ENCODE measurements at places on chromosomes 7 and 10. TPM values are rescaled to one million over a fixed set of nuclear protein-coding genes. Genes with fewer than 3 reads are reported as not detected.

DNA sequence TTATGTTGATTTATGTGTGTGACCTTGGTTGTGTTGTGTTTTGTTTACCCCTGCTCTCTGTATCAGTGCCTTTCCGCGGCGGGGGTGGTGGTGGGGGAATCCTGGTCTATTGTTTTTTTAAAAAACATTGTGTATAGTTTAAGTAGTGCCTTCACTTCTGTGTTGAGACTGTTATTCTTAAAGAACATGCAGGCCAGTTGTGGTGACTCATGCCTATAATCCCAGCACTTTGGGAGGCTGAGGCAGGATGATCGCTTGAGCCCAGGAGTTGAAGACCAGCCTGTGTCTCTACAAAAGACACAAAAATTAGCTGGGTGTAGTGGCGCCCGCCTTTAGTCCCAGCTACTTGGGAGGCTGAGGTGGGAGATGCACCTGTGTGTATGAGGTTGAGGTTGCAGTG is 429.0 kb upstream of the LRGUK start:
- DNase-seq, result no peak

- DNase-seq, result no peak
These were observed 571.1 kb downstream of the IPMK start for GRCh38 chr10:57696641-57697040.

GRCh38 chr10:91444211-91445182 is 34.4 kb downstream of the HECTD2 start:
- no peak for DNase-seq

DNA sequence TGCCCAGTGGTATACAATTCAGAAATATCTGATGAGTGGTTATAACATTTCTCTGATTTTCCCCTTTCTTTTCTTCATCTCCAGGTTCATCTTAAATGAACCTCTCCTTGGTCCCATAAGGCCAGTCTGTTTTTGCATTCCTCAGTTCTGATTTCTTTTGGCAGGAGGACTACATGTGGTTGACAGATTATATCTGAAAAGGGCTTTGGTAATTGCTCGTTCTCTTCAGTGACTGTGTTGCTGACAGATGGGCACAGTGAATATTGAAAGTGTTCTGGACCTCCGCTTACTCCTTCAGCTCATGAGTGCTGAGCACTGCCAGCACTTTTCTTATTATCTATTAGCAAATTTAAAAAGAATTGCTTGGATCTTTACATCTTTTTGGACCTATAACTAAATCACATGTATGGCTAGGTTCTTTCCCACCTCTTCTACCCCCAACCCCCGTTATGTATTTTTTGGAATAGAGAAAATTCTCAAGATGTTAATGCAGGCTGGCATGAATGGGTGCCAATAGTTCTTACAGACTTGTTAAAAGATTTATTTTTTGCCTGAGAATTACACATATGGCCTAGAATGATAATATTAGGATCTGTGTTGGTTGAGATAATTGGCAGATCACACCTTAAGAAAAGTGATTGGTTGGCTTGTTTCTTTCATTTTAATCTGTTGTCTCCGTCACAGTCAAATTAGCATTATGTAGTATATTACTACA is 323.0 kb downstream of the EXOC4 start:
- no peak for DNase-seq

The GIMAP4 gene
- not detected for total RNA-seq

DNA sequence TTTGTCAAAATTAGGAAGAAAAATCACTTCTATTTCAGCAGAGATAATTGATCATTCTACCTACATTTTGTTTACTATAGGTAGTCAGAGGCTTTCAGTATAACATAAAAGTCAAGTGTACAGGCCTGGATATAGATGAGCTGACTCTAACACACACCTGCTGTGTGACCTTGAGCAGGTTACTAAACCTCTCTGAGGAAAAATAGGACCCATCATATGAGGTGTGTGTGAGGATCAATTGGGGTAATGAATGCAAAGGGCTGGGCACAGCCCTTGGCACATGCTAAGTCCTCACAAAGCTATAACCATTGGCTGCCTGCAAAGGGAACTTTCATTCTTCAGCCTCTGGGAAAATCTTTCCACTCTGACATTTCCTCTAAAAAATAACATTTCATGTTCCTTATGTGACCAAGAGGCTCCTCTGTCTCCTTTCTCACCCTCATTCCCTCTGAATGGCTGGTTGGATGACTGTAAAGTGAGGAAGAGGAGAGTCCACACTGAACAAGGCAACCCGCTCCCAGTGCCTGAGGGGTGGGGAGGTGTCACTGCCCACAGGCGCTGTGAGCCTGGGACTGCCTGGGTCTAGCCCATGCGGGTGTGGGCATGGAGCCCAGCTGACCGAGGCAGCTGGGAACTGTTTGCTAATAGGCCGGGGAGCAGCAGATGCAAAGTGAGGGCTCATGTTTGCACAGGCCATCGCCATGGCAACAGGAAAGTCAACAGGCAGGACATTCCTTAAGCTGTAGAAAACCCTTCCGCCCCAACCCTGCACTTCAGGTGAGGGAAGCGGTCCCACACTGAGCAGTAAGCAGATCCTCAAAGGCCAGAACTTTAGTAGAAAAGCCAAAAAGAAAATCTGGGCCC is 36.8 kb downstream of the MYOF start:
- DNase-seq, result peak; percentile 14

DNA sequence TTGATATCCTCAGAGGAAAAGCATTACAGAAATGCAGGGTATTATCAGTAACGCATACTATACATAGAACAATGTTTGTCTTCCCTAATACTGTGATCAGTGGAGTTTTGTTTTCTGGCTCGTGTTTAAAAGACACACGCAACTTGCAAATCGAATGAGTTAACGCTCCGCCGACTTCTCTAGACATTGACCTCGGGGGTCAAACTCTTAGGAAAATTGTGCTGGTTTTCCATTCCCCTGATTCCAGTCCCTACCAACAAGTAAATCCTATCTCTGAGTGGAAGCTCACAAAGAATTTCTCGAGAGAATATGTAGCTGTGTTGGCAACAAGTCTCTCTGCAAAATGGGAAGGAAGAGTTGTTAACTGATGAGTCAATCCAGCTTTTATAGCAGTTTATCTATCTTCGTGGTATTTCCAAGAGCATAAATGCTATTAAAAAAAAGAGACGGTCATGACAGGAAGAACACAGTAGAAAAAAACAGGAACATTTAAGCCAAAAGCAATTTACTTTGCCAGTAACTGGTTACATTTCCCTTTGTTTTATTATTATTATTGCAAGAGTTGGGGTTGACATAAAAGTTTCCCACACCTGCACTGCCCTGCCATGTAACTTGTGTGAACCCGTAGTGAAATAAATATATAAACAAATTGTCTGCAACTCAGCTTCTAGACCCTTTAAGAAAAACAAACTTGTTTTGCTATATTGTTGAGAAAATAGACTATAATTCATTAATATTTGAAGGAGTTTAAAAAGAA is 144.4 kb downstream of the ARID5B start:
- DNase-seq, result peak; percentile 22

The OR2A5 gene
- not detected for total RNA-seq

The AMPH gene
- total RNA-seq, result not detected

- DNase-seq, result no peak
These were observed 351.8 kb upstream of the FZD8 start for GRCh38 chr10:35993591-35994515.

The OR9A2 gene
- total RNA-seq, result 0.37 TPM

The GRM8 gene
- total RNA-seq, result not detected

The RBP4 gene
- total RNA-seq, result not detected

GRCh38 chr10:1169981-1170866 is 114.0 kb downstream of the WDR37 start:
- DNase-seq, result no peak

DNA sequence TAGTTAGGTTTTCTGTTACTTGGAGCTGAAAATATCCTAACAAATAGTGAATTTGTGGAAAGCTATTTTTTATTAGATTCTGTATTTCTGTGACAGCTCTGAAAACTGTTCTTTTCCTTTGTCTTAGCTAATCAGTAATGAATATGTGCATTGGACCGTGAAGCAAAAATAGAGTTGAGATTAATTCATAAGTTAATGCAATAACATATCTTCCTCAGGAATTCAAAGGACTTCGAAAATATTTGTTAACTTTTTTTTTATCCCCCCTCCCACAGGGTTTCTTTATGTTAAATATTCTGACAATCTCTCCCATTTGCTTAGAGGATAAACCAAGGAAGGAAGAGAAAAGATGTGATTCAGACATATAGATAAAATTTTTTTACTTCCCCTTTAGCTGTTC is 101.4 kb downstream of the PODXL start:
- no peak for DNase-seq

GRCh38 chr7:5478568-5479430 is 55.2 kb upstream of the TNRC18 start:
- no peak for DNase-seq

The TUBB8 gene
- total RNA-seq, result not detected

DNA sequence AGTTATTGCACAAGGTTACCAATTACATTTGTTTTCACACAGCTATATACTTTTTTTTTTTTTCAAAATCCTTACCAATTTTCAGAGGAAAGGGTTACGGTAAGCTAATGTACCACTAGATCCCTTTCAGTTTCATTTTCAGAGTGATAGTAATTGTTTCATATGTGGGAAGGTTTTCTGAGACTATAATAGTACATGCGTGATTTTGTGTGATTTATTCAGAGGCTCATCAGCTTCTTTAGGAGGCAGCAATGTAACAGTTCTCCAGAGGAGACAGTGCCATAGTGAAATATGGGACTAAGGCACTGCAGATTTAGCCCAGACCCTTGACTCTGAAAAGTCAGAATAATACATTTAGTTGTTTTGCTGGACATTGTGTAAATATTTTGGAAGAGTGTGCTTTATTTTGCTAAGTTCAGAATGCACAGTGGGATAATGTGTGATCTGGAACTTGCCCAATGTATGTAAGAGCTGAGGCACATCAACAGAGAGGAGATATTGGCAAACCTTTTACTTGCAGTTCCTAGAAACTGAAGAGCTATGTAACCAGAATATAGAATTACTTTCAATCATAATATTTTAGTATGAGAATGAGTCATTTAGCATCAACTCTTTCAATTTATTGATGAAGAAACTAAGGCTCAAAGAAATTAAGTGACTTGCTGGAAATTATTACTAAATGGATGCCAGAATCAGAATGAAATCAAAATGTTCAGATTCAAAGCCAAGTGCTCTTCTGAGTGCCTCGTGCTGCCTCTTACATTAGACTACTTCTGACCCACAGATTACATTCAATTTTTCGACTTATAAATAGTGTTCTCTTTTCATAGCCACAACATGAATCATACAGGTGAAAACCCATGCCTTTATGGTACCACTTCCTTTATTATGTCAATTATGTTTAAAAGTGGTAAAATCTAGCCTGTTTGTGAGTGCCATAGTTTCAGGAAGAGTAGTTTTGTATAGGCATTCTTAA is 207.7 kb upstream of the TEX47 start:
- no peak for DNase-seq

The AP4M1 gene
- 33.8 TPM for total RNA-seq

DNA sequence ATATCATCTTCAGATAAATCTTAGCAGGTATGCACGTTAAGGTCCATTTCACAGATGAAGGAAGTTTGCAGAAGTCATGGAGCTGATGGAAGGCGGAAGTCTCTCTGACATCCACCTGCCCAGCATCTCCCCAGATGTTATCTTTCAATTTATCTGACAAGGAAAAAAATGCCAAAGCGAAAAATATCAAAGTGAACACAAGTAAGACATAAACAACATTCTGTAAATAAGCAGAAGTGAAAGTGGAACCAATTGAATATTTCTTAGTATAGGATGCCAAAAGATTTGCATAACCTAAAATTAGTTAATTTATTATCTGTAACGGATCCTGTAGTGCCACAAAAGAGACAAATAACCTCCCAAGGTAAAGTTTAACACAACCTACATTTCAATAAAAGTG is 73.6 kb upstream of the NEBL start:
- peak; percentile 87 for DNase-seq

DNA sequence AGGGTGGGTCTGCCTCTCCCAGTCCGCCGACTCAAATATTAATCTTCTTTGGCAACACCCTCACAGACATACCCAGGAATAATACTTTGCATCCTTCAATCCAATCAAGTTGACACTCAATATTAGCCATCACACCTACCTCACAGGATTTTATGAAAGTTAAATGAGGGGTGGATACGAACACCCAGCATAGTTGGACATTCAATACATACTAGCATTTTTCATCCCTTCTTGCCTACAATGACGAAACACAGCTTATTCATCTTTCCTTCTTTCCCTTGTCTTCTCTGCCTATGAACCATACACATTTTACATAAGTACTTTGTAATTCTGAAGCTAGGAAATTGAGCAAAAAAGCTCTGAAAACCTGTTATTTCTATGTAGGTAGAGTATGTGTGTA is 48.5 kb downstream of the EMX2 start:
- no peak for DNase-seq

GRCh38 chr7:81484261-81484660 is 285.6 kb downstream of the HGF start:
- no peak for DNase-seq

DNA sequence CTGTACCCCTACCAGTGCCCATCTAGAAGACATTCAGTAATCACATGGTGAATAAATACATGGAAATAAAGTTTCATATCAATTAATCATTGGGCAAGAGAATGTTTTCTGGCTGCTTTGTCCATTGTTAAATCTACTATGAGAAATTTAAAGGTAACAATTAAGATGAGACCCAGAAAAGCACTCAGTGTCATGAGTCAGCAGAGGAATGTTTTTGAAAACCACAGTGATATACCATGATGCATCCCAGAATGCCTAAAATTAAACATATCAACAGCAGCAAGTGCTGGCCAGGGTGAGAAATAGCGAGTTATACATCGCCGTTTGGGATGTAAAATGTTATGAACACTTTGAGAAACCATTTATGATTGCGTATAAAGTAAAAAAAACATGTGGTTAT is 825.3 kb upstream of the C7orf33 start:
- DNase-seq, result no peak

GRCh38 chr7:2523461-2523936 is 3.9 kb downstream of the LFNG start:
- no peak for DNase-seq

DNA sequence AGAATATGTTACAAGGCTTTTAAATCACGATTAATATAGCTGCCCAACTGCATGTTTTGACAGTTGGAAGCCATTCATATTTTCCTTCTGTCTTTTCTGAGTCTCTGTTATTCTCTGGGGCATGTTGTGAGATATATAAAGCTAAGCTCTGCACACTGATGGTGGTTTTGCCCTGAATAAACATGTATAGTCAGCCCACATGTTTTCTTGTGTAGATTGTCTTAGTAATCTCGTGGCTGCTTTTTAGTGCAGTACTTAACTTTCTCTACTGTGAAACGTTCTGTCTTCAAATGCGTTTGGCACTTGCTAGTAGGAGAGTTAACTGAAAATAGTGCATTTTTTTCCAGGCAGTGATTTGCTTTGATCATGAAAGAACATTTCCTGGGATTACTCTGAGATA is 268.5 kb downstream of the DNAJB9 start:
- DNase-seq, result no peak
